ENCODE measurements at places on chromosomes 1 and 21. TPM values are rescaled to one million over a fixed set of nuclear protein-coding genes. Genes with fewer than 3 reads are reported as not detected.

The GPR61 gene
- not detected for total RNA-seq

The RGS1 gene
- total RNA-seq: not detected

The C1orf174 gene
- 23.9 TPM for total RNA-seq

The OR2L2 gene
- total RNA-seq: 0.02 TPM

The CR2 gene
- not detected for total RNA-seq

The AHCTF1 gene
- 28.2 TPM for total RNA-seq

The BOLA1 gene
- total RNA-seq: 25.5 TPM

The IL12RB2 gene
- not detected for total RNA-seq

The TNFAIP8L2 gene
- total RNA-seq: not detected

The CLCA4 gene
- total RNA-seq: not detected
